NCI-H69 (cell line): ENCODE measurements at places on chromosomes 3 and 15.

- DNase-seq: no peak
Measured at GRCh38 chr15:25901811-25902605, 38.9 kb upstream of the ATP10A start.

- DNase-seq: no peak
Measured at GRCh38 chr15:62791694-62792093, 250.9 kb upstream of the TPM1 start.

DNA sequence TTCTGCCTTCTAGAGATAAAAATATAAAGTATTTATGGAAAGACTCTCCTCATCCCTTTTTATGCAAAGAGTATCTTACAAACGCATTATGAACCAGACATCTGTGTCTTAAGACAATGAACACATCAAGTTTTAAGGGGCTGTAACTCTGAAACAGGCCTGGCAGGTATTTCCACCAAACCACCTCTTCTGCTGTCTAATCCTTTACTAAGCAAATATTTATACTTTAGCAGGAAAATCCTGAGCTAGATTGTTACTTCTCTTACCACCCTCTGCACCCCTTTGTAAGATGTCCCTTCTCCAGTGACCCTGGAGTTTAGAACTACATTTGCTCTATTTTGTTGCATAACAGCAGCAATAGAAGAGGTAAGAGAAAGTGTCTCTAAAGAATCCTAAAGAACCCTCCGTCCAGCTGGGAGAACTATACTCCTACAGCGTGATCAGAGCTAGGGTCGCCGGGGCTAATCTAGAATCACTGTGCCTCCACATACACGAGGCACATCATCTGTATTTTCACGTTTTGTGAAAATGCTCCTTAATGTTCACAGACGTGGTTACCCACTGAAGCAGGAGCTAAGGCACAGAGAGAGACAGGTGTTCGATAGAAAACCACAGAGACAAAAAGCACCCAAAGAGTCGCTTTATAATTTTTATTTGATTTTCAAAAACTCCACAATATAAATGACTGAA, 129.6 kb downstream of the FOXP1 start:
- no peak for DNase-seq

GRCh38 chr3:62371720-62372591, 1.4 kb downstream of the FEZF2 start:
- DNase-seq: no peak

- DNase-seq: no peak
Measured at GRCh38 chr15:34841262-34841725, 45.9 kb upstream of the ACTC1 start.

DNA sequence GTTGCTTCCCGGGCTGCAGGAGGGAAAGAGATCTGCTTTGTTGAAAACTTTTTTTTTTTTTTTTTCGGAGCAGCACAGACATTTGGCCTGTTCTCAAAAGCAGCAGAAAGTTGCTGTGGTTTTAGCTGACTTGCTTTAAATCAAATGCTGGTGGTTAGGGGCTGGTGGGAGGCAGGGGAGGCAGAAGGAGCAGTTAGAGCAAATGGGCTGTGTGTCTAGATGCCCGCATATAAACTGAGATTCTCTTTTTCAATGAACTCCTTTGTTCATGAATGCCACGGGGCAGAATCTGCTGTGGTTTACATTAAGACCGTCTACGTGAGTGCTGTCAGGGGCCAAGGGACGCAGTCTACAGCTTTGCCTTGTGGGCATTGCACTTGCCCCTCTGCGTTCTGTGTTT, 95.9 kb downstream of the FLNB start:
- no peak for DNase-seq

- DNase-seq: peak; percentile 87
Measured at GRCh38 chr3:111859974-111860859, 1.2 kb downstream of the PHLDB2 start.

DNA sequence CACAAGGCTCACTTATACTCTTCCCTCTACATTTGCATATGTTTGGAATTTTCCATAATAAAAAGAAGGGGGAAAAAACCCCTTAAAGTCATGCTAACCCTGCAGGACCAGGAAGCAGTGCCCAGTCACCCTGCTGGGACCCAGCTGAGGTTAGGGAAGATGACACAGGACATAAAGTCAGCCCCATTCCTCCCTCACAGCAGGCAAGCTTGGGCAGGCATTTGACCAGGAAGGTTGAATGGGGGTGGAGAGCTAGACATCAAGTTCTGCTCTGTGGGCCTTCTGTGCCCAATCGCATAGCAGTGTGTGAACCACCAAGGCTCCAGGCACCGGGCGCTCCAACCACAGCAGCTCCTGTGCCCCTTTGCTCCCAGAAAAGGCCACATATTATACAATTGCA, 7.1 kb upstream of the HDAC11 start:
- no peak for DNase-seq

DNA sequence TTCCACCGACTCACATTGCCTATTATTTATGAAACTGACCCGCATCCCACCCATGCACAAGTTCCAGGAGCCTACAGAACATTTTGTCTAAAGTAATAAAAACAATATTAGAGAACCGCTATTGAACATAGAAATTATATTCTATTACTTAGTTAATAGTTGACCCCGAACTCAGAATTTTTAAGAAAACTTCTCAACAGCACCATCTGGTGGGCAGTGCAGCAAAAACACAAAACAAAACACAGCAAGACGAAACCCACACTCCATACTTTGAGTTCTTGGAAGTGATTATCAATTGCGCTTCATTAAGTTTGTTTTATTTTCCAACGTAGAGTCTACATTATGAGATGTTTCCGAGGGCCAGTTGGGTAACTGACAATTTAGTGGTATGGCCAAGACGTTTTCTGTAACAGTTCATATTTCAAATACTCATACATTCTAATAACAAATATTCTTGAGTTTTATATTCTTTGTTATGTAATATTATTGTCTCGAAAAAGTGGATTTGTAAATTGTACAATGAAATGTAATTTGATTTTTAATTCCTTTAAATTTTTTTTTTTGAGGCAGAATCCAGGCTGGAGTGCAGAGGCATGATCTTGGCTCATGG, 24.0 kb upstream of the C3orf70 start:
- peak; percentile 70 for DNase-seq

DNA sequence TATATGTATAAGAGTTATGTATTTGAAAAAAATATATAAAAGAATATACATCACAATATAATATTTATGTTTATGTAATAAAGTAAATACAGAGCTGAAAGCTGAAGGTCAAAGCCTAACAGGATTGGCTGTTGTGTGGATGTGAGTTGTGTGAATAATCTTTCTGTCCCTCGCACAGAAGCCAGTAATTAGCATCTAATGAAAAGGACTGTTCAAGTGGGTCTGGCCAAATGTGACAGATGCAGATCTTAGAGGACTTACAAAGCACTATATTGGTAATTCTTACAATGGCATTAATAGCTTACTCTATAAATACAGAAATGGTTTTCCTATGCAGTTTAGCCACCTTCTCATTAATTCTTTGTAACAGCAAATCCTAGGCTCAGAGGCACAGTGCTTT, 2.4 kb downstream of the MKRN3 start:
- peak; percentile 6 for DNase-seq

DNA sequence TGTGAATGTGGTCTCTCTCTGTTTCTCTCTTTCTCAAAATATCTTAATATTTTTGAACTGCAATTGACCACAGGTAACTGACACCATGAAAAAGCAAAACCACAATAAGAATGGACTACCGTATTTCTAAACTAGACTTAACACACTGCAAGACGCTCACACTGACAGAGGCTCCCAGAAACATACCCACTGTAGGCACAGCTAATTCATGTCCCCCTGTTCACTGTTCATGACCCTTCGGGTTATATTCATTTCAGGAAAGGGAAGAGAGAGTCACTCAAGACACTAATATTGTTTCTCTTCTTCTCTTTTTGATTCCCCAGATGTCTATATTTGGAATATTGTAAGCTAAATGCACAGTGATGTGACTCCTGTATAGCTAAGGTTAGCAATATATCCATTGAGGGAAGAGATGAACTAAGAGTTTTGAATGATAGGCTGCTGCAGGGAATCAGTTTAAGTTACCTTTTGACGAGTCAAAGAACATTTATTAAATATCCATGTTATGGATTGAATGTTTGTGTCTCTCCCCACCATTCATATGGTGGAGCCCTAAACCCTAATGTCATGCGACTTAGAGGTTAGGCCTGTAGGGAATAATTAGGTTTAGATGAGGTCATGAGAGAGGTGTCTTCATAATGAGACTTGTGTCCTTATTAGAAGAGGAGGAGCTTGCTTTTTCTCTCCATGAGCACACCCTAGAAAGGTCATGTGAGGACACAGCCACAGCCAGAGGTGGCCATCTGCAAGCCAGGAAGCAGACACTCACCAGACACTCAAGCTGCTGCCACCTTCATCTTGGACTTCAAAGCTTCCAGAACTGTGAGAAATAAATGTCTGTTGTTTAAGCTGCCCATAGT, 216.6 kb upstream of the GRM7 start:
- DNase-seq: peak; percentile 52

DNA sequence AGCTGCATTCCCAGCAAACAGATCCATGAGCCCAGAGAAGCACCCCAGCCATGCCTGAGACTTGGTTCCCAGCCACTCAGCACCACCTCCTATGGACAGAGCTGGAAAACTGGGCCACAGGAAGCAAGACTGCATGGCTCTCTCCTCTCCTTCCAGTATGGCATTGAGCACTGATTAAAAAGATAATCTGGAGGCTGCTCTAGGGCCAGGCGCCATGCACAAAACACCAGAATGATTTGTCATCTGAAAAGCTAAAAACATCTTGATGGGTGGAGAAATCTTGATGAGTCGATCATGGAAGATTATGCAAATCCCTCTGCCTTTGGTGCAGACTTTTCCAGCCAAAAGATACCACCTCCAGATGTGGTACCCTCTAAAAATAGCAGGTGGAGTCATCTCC, 62.7 kb upstream of the MRPS22 start:
- no peak for DNase-seq

DNA sequence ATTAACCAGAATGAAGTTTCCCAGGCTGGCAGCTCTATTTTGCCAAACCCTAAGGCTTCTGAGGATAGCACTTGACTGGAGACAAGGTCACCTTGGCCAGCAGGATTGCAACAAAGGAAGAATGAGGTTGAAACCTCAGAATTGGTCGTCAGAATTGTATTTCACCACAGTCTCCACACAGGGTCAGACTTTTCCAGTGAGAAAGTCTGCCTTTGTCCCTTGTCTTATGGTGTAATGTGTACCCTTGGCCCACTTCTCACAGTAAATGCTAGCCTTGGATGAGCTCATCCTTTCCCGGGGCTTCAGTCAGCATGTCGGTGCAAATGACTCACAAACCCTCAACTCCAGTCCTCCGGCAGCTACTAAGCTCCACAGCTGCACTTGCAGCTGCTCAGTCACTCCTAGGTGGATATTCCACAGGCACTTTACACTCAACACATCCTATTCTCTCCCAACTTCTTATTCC, 19.7 kb downstream of the SSR3 start:
- DNase-seq: peak; percentile 16
